ENCODE measurements at places on chromosomes 6 and 20.
A peak's percentile ranks its signal among the peaks of the same experiment; 100 is the strongest.

GRCh38 chr6:154440022-154440421 is 70.5 kb downstream of the CNKSR3 start:
- DNase-seq: peak; percentile 67

DNA sequence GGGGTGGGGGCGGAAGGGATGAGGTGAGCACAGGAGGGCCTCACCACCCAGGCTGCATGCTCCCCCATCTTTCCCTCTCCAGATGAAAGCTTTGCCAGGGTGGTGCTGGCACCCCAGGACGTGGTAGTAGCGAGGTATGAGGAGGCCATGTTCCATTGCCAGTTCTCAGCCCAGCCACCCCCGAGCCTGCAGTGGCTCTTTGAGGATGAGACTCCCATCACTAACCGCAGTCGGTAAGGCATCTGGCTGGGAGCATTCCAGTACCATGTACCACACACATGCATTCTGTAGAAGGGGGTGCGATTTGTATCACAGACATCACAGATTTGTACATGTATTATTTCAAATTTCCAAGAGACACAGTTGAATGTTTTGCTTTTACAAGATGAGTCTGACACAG is 40.6 kb upstream of the SRF start:
- no peak for DNase-seq

DNA sequence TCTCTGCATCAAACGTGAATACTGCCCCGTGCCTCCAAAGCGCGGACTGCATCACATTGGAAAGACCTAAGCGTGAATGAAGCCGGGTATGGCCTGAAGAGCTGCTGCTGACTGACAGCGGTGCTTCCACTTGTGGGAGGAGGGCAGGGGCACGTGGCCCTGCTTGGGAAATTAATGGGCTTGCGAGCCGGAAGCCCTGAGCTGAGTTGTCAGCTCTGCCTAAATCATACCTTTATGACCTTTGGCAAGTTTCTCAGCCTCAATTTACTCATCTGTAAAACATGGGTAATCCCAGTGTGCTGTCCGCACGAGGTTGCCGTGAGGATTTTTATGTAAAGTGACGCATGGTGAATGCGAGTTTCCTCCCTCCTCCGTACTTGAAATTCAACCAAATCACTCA is 67.0 kb upstream of the FOXQ1 start:
- no peak for DNase-seq

- no peak for DNase-seq
These were observed 103.0 kb upstream of the RREB1 start for GRCh38 chr6:7004581-7005297.

DNA sequence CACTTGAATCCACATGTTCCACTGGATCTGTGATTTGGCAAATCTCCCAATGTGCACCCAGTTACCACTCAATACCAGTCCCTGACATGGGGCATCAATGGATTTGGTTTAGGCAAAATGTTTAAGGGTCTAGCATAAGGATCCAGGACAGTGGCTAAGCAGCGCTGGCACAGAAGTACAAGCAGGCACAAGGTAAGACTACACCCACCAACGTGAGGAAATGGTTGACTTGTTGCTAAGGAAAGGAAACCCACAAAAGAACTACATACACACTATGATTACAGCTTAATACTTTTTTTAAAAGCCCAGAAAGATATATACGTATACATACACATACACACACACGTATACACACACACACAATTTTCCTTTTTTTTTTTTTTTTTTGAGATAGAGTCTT is 79.0 kb downstream of the DNAAF9 start:
- DNase-seq: no peak

GRCh38 chr20:57619051-57619831 is 985 bp downstream of the ZBP1 start:
- DNase-seq: no peak

Data from mucosa of gallbladder (tissue), 1 donor.